ENCODE measurements at places on chromosomes 13 and 19. TPM values are rescaled to one million over a fixed set of nuclear protein-coding genes. Genes with fewer than 3 reads are reported as not detected.
A peak's percentile ranks its signal among the peaks of the same experiment; 100 is the strongest.

The FBXO46 gene
- total RNA-seq: 9.4 TPM

The GNA15 gene
- 1.2 TPM for total RNA-seq

DNA sequence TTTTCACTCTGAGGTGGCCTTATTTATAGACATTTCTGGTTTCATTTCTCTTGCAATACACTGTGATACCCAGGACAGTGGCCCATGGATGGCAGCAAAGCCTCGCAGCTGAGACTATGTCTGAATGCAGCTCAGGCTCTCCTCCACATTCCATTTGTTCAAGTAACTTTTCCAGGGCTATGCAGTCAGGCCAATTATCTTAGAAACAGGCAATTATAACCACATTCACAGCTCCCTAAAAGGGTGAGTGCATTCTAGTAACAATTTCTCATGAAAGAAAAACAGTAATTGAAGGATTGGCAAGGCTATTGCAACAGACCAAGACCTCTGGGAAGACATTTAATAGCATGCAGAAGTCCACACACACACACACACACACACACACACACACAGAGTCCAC, 264.0 kb downstream of the TBC1D4 start:
- H3K36me3 ChIP-seq: no peaks in the 10 kb centered on the region
- H3K27me3 ChIP-seq: peaks cover 12% of the 10 kb centered on the region
- no peak overlapping the region for H3K4me3 ChIP-seq

- no peak for DNase-seq
- H3K4me3 ChIP-seq: no peak overlapping the region
- H3K4me1 ChIP-seq: no peaks in the 10 kb centered on the region
- H3K36me3 ChIP-seq: no peaks in the 10 kb centered on the region
- H3K27ac ChIP-seq: no peak overlapping the region
These were observed 137.9 kb downstream of the PCDH20 start for GRCh38 chr13:61277586-61278276.

DNA sequence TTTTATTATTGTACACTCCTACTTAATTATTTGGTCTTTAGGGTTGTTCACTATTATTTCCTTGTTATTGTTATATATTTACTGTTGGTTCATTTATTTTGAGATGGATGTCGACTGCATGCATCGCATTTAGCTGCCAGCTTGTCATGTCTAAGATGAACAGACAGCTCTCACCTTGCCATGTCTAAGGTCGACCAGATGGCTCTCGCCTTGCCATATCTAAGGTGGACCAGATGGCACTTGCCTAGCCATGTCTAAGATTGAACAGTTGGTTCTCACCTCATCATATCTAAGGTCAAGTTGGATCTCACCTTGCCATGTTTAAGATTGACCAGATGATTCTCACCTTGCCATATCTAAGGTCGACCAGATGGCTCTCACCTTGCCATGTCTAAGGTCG, 1440.9 kb downstream of the UQCRFS1 start:
- no peak for DNase-seq
- no peak overlapping the region for H3K27ac ChIP-seq
- peaks cover 54% of the 10 kb centered on the region for H3K36me3 ChIP-seq

DNA sequence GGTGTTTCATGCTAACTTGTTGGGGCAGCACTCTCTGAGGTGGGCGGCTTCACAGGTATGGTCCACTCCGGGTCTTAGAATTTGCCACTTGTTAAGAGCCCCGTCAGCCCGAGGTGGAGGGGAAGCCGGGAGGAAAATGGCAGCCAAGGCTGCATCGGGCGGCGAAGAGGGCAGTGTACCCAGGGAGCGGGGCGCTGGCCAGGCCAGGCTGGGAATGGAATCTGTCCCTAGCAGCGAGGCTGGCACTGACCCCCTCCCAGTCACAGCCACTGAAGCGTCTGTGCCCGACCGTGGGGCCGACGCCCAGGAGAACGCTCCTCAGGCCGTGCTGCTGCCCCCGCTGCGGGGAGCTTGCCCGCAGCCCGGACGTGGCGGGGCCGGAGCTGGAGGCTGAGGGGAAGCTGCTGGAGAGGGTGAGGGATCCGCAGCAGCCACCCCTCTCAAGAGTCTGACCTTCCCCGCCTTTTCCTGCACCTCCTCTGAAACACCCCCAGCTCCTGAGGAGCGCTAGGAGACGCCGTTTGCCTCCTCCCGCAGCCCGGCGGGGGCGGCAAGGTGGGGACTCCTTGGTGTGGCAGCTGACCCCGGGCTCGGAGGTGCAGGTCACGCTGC, 313.8 kb upstream of the SPRY2 start:
- H3K27me3 ChIP-seq: no peaks in the 10 kb centered on the region
- H3K36me3 ChIP-seq: no peaks in the 10 kb centered on the region
- H3K27ac ChIP-seq: peak overlapping the region; percentile 21
- no peaks in the 10 kb centered on the region for H3K4me1 ChIP-seq

- H3K36me3 ChIP-seq: no peaks in the 10 kb centered on the region
- no peak overlapping the region for H3K4me3 ChIP-seq
- H3K27me3 ChIP-seq: no peaks in the 10 kb centered on the region
These were observed 6.3 kb upstream of the ANKRD10 start for GRCh38 chr13:110921209-110921608.

GRCh38 chr13:39565036-39565949, 37.7 kb downstream of the LHFPL6 start:
- no peaks in the 10 kb centered on the region for H3K27me3 ChIP-seq
- peak overlapping the region; percentile 49 for H3K27ac ChIP-seq
- H3K4me1 ChIP-seq: peaks cover 84% of the 10 kb centered on the region
- no peak overlapping the region for H3K4me3 ChIP-seq
